Activated CD4-positive, alpha-beta memory T cell treated with anti-CD3 and anti-CD28 coated beads for 36 hours (primary cell): ENCODE measurements at places on chromosomes 12 and 14. TPM values are rescaled to one million over a fixed set of nuclear protein-coding genes. Genes with fewer than 3 reads are reported as not detected.
A peak's percentile ranks its signal among the peaks of the same experiment; 100 is the strongest.

DNA sequence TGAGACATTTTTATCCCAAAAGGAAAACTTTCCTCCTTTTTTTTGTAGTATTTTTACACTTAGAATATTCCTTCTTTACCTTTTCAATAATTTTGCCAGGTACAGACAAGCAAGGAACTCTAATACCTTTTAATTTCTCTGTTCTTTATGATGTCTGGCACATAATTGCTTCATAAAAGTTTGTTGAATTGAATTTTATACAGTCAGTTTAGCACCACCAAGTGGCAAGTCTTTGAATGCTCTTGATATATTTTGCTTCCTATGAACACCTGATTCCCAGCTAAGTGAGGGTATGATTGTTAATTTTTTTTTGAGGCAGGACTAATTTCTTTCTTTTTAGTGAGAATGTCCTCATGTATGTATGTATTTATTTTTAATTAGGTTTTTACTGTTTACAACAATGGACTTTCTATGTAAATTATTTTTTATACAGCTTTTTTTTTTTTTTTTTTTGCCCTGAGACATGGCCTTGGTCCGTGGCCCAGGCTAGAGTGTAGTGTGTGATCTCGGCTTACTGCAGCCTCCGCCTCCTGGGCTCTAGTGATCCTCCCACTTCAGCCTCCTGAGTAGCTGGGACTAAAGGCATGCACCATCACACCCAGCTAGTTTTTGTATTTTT is 6.9 kb downstream of the TBC1D15 start:
- DNase-seq = no peak
- H3K4me1 ChIP-seq = peaks cover 34% of the 10 kb centered on the region
- H3K27ac ChIP-seq = no peak overlapping the region
- no peak overlapping the region for H3K4me3 ChIP-seq

GRCh38 chr12:46219877-46220655 is 48.8 kb downstream of the SLC38A1 start:
- peaks cover 94% of the 10 kb centered on the region for H3K4me1 ChIP-seq
- peak; percentile 84 for DNase-seq
- peaks cover 66% of the 10 kb centered on the region for H3K36me3 ChIP-seq
- peak overlapping the region; percentile 61 for H3K4me3 ChIP-seq
- H3K27ac ChIP-seq = peak overlapping the region; percentile 98
- H3K27me3 ChIP-seq = no peaks in the 10 kb centered on the region

PRPH gene
- not detected for total RNA-seq

- H3K4me1 ChIP-seq = no peaks in the 10 kb centered on the region
- H3K27me3 ChIP-seq = no peaks in the 10 kb centered on the region
- no peak for DNase-seq
- H3K36me3 ChIP-seq = no peaks in the 10 kb centered on the region
These were observed 505.0 kb downstream of the SLC16A7 start for GRCh38 chr12:60100852-60101251.

DNA sequence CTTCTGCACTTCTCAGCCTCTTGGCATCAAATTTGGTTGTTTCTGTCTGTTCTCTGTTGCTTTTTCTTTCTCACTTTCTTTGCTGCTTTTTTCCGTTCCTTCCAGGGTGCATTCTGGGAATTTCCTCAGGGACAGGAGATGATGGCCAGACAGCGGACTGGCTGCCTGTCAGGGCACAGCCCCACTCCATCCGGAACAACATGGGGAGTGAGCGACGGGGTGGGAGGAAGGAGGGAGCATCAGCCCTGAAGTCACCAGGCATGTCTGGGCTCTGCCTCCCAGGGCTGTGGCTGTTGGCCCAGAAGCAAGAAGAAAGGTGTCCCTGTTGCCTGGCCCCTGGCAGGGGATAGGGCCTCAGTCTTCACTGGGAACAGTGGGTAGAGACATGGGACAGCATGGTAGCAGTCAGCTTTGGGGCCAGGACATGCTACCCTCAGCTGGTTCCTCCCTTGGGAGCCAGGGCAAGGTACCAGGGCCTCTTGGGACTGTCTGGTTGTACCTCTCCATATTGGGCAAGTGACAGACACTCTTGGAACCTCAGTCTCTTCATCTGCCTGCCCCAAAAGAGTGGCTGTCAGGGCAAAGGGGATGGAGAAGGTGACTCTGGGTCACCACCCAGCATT is 8.6 kb downstream of the PGF start:
- peaks cover 19% of the 10 kb centered on the region for H3K4me1 ChIP-seq
- H3K4me3 ChIP-seq = no peak overlapping the region
- no peak for DNase-seq
- no peak overlapping the region for H3K27ac ChIP-seq
- no peaks in the 10 kb centered on the region for H3K36me3 ChIP-seq
- no peaks in the 10 kb centered on the region for H3K27me3 ChIP-seq

DNA sequence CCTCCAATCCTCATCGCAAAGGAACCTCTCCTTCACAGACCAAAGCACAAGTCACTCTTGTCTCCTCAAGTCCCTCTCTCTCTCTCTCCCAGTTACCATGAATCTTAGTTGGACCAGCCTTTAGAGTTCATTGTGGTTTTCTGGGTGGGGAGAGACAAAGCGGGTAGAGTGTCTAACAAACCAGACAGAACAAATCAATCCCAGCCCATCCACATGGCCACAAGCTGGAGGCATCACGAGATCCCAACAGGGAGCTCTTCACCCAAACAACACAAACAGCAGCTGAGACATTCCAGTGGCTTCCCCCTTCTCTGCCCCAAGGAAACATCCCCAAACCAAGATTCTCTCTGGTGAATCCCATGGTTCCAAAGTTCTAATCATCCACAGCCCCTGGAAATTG is 22.4 kb downstream of the ACTN1 start:
- H3K27ac ChIP-seq = no peak overlapping the region
- peaks cover 38% of the 10 kb centered on the region for H3K4me1 ChIP-seq
- no peaks in the 10 kb centered on the region for H3K36me3 ChIP-seq
- no peak for DNase-seq

DNA sequence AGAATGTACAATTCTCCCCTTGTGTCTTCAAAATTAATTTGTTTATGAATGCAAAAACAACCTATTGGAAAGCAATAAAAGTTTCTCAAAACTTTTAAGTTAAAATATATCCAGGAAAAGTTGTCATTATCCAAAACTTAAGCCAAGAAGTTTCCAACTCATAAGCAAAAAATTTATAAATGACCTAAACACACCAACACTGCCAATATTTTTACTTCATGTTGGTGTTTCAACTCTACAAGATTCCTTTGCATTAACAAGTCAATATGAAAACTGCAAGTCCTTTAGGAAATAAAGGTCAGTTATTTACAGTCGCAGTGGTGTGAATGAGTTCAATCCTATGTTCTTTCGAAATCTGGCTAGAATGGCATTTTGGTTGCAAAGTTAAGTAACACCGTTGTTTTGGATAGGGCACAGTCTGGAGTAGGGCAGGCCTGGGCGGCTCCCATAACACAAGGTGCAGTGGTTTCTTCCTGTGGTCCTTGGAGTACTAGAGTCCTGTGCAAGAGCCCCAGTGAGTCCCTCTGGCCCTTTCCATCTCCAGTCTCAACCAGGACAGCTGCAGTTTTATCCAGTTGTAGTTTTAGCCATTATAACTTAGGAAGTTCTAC is 151.4 kb downstream of the MED13L start:
- peaks cover 68% of the 10 kb centered on the region for H3K4me1 ChIP-seq
- no peaks in the 10 kb centered on the region for H3K27me3 ChIP-seq
- H3K36me3 ChIP-seq = no peaks in the 10 kb centered on the region
- DNase-seq = no peak
- H3K27ac ChIP-seq = no peak overlapping the region

DNA sequence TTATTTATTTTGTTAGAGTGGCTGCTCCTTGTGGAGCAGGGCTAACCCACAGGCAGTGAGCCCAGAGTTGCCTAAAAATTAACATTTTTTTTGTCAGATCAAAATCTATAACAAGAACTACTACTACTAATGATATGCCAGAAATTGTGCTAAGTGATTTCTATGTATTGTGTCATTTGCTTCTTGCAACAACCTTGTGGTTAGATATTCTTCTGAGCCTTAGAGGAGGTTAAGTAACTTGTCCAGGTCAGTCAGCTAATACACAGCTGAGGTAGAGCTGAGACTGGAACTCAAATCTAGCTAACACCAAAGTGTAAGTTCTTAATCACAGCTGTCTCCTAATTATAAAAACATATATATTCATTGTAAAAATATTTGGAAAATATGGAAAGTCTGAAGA is 29.8 kb downstream of the CFL2 start:
- no peak overlapping the region for H3K4me3 ChIP-seq
- DNase-seq = no peak
- H3K27ac ChIP-seq = no peak overlapping the region
- no peaks in the 10 kb centered on the region for H3K36me3 ChIP-seq

KCNJ8 gene
- total RNA-seq = not detected

TFCP2 gene
- 32.0 TPM for total RNA-seq

GRCh38 chr12:14111230-14111865 is 129.9 kb upstream of the GRIN2B start:
- no peak overlapping the region for H3K4me3 ChIP-seq
- H3K36me3 ChIP-seq = no peaks in the 10 kb centered on the region
- no peak for DNase-seq
- H3K27ac ChIP-seq = no peak overlapping the region
- peaks cover 9% of the 10 kb centered on the region for H3K27me3 ChIP-seq
- no peaks in the 10 kb centered on the region for H3K4me1 ChIP-seq

DNA sequence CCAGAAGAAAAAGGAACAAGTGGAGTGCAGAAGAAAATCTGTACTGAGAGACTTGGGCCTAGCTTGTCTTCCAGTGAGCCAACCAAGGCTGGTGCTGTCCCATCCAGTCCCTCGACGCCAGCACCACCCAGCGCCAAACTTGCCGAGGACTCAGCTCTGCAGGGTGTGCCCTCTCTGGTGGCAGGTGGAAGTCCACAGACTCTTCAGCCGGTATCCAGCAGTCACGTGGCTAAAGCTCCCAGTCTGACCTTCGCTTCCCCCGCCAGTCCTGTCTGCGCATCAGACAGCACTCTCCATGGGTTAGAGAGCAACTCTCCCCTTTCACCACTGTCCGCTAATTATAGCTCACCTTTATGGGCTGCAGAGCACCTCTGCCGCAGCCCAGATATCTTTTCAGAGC is 15.6 kb downstream of the CIPC start:
- DNase-seq = no peak
- no peak overlapping the region for H3K27ac ChIP-seq
- no peaks in the 10 kb centered on the region for H3K27me3 ChIP-seq
